ENCODE measurements at places on chromosomes 13 and 19. TPM values are rescaled to one million over a fixed set of nuclear protein-coding genes. Genes with fewer than 3 reads are reported as not detected.
A peak's percentile ranks its signal among the peaks of the same experiment; 100 is the strongest.

DNA sequence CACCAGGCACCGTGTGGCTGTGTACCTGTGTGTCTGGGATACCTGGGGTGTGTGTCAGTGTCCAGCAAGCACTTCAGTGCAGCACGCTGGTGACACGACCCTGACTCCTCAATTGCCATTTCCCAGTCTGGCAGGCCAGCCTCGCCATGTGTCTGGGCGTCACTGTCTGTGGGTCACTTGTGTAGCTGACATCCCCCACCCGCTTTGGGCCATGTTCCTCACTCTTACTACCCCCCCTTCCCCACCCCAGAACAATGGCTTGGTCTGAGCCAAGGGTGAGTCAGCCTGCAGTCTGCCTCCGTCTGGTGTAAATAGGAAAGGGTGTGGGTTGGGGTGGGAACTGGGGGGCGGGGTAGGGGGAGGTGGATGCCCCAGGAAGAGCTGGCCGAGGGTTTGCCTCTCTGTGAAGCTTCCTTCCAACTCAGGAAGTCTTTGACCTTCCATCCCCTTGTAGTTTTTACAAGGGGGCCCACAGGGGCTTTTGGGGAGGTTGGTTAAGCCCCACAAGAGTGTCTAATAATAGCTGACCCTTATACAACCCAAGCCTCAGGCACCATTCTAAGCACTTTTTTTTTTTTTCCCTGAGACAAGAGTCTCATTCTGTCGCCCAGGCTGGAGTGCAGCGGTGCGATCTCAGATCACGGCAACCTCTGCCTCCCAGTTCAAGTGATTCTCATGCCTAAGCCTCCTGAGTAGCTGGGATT is 17.6 kb downstream of the NOVA2 start:
- DNase-seq: no peak

DNA sequence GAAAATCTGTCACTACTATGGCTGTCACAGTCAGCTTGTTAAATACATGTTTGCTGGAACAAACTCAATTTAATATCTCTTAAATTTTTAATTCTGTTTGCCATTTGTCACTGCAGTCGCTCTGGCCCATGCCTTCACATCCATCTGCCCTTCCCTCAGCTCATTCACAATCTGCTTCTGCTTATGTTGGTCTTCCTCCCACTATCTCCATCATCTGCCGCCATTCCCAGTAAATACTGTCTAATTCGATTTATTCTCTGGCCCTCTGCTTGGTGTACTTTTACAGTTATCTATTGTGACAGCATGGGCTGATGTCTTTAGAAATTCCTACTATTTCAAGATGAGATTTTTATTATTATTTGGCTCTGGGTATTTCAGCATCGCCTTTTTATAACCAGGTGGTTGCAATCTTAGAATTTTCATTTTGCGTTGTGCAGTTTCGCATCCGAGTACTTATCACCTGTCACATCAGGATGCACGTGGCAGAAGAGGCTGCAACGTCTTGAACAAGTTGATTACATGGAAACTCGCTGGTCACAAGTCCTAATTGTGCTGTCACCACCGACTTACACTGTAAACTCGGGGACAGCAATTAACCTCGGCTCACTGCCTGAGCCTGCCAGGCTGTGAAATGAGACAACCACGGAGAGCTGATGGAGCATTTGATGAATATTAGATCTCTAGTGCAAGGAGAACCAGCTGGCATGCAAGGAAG is 158.4 kb downstream of the MYO16 start:
- peak; percentile 20 for DNase-seq

DNA sequence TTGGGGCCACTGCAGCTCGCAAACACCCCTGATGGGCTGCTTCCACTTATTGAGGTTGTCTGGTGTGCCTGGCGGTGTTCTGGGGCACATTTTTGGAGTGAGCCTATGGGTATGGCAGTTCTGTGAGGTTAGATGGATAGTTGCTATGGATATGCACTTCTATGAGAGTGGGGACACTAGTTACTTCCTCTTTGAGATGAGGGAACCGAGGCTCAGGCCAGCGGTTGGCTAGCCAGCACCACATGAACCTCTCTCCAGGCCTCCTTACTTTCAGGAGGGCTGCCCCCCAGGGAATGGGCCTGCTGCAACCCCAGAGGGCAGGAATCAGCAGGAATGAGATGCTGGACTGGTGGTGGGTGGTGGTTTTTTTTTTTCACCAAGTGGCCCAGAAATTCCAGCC is 13.5 kb upstream of the PRR19 start:
- no peak for DNase-seq

Gene ADM5
- total RNA-seq: 1.1 TPM

Gene ZSCAN4
- 0.55 TPM for total RNA-seq

- no peak for DNase-seq
Measured at GRCh38 chr13:72552731-72553130, 174.7 kb downstream of the MZT1 start.

DNA sequence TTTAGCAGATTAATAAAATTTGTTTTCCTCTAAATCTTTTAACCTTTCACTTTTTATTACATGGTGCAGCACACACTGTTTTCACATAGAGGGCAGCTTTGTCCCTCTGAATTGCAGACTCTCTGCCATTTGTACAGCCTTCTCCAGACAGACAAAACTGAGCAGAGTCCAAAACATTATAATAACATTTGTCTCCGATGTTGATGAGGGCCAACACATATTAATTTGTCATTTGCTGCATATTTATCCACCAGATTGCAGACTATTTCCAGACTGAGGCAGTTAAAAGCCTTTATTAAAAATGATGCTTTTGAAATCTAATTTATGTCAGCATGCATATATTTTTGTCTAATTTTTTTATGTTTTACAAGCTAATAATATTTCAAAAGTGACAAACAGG is 1251.9 kb upstream of the SLC10A2 start:
- peak; percentile 25 for DNase-seq

Gene GRIN2D
- total RNA-seq: 5.4 TPM

Gene TPGS1
- 129 TPM for total RNA-seq

- no peak for DNase-seq
Measured at GRCh38 chr13:41788552-41788951, 172.4 kb downstream of the VWA8 start.

Gene RPS5
- total RNA-seq: 2,081 TPM

DNA sequence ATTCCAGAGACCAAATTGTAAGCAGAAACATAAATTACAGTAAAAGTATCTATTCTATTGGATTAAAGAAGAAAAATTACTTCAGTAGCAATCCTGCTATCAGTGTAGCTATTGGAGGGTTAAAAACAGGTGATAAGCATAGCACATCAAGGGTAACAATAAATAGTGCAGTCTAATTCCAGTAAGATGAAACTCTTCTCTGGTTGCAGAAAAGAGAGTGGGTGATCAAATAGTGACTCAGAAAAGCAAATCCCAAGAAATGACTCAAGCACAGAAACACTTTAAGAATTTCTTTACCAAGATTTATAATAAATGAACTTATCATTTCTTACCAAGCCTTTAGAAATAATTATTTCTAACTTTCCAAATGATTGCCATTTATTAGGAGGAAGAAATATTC is 135.7 kb downstream of the LMO7 start:
- no peak for DNase-seq

DNA sequence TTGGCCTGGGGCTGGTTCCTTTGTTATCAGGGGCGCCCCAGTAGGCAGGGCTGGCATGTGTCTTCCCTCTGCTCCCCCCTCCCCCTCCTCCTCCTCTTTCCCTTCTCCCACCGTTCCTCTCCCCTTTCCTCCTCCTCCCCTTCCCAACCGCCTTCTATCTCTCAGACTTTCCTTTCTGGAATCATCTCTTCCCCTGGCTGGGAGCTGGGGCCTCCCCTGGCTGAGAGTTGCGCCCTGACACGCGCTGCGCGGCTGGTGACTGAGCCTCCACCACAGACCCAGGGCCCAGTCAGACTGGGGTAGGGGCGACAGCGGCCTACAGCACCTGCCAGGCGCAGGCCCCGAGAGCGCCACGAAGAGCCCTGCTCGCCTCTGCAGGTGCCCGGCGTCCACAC is 2.8 kb downstream of the PNMA8B start:
- DNase-seq: no peak

DNA sequence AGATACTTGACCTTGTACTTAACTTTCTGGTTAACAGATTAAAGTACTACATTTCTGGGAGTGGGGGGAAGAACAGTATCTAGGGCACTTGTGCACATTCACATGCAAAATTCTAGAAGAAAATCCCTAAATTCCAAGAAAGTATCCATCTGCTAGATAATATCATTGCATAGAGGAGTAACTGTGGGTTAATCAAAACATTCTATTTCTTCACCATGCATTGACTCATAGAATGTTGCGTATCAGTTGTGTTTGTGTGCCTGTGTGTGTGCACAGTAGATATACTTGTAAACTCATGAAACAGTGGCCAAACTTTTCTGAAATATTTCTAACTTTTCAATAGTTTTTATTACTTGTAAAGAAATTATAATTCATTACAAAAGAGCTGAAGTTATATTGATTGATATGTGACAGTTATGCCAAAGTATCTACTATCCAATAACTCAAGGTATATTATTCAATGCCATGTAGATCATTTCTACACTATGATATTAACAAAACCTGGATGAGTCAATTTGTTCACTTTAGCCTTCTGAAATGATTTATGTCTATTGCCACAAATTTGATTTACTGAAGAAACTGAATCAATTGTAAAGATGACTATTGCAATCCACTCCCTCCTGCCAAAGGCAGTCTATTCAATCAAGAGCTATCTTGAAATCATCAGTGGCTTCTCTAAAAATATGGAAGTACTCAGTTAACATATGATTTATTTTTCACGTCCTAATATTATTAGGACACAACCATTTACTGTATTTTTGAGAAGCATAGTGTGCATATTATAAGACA is 756.7 kb upstream of the ARGLU1 start:
- no peak for DNase-seq

Gene PGLYRP1
- total RNA-seq: not detected

GRCh38 chr13:98544104-98544710 is 32.7 kb downstream of the STK24 start:
- DNase-seq: no peak

Gene GRK1
- total RNA-seq: 0.07 TPM

Measured in G401 (cell line).